ENCODE measurements at places on chromosomes 4 and X.

- DNase-seq = no peak
Measured at GRCh38 chr4:158316264-158316663, 106.0 kb downstream of the TMEM144 start.

DNA sequence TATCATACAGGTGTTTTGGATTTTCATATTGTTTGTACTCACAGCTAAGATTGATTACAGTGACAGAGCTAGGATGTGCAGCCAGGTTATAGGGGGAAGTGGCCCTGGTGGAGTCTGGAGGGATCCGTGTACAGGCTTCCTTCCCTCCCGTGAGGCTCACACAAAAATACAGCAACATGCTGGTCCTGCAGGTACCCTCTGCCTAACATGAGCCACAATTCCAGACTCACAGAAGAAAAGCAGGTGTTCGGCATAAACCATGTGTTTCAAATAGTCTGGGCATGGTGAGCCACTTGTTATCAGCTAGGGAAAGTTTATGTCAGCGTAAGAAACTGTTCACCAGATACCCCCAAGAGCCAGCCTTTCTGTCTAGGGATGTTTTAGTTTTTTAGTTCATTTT lies 82.9 kb downstream of the HTT start:
- DNase-seq = no peak

DNA sequence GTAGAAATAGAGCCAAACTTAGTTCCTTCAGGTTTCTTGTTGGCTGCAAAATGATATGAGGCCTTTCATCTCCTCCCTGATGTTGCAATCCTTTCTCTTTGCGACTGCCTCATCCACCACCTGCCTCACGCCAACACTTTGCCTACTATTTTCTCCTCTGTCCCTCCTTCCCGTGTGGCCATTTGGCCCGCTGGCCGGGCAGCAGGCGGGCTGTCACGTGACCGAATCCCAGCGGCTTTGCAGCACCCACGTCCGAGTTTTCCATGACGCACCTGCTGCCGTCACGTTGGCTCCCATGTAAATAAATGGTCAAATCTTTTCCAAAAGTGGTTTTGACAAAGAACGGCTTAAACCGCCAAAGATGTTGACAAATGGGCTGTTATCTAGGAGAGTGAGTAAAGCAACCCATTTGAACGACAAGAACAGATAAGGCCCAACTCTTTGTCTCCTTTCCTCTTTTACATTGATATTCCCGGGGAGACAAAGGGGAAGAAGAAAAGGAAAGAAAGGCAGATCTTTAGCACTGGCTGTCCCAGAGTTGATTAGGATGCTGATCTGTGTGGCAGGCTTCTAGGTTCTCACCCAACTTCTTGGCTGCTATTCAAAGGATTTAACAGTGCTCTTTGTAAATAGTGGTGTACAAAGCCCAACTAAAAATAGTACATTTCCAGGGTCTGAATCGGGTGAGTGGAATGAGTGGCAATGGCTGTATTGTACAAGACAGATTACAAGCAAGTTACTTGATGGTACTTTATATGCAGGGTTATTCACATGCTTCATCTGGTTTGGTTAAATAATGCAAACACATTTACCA lies 174.2 kb upstream of the JADE1 start:
- DNase-seq = no peak

GRCh38 chr4:67393699-67394281 lies 151.5 kb downstream of the CENPC start:
- no peak for DNase-seq

- no peak for DNase-seq
Measured at GRCh38 chr4:7328913-7329638, 105.7 kb downstream of the PSAPL1 start.

- DNase-seq = no peak
Measured at GRCh38 chr4:101005659-101006058, 341.7 kb downstream of the PPP3CA start.

- DNase-seq = no peak
Measured at GRCh38 chr4:181890911-181891310, 352.3 kb upstream of the TENM3 start.

- no peak for DNase-seq
Measured at GRCh38 chrX:109732017-109732801, 848 bp downstream of the ACSL4 start.

DNA sequence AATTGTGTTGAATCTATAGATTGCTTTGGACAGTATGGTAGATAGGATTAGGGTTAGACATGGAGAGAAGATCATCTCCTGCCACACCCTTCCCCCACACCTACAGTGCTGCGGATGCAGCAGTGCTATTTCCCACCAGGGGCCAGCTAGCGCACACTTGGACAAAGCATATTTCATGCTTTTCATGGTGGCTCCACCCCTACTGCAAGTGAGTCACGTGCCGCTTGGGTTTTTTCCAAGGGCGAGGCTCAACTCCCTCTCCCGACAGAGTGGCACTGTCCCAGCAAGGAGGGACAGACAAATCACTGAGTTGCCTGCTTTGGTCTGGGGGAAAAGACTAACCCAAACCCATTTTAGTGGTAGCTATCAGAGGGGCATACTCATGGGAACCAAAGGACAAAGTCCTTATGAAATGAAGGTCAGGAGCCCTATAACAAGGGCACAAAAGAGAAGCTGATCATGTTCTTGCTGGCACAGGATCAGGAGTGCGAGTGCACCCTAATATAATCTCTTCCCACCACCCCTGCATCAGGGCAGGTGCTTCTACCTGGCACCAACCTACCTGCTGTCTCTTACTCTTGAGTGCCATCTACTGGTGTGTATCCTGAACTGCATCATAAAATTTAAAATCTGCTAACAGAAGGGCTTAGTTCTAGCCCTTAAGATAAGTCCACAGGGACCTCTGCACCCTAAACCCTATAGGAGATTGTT lies 55.1 kb upstream of the PGAM4 start:
- no peak for DNase-seq

GRCh38 chr4:2570551-2571222 lies 34.2 kb downstream of the FAM193A start:
- no peak for DNase-seq

GRCh38 chrX:48976086-48976485 lies 4.4 kb upstream of the KCND1 start:
- no peak for DNase-seq

DNA sequence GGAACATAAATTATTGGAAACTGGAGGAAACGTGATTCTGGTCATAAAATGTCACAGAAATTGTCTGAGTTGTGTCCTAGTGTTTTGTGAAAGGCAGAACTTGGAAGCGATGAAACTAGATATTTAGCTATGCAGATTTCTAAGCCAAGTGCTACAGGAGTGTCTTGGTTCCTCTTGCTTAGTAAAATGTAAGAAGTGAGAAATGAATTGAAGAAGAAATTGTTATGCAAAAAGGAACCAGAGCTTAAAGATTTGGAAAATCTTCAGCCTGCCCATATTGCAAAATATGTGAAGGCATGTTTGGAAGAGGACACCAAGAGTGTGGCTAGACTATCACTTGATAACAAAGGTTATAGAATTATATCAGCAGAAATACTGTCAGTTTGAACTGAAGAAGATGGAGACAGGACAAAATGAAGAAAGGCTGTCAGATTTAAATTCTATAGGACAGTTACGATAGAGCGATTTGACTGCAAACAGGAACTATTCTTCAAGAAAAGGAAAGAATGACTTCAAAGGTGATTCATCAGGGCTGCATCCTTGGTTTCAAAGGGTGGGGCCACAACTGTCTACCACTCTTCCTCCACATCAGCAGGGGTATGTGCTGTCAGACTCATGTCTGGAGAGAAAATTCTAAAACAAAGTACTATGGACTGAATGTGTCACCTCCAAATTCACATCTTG lies 9.4 kb upstream of the CDS1 start:
- no peak for DNase-seq

DNA sequence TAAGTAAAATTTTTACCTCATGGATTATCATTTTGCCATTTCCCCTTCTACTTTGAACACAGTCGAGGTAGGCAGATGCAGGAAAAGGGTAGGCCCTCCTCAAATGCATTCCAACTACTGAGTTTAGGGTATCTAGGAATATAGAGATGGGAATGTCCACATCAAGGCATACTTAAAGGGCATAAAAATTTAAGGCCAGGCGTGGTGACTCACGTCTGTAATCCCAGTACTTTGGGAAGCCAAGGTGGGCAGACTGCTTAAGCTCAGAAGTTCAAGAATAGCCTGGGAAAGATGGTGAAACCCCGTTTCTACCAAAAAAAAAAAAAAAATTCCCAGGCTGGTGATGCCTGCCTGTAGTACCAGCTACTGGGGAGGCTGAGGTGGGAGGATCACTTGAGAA lies 146.5 kb downstream of the PDGFC start:
- no peak for DNase-seq

DNA sequence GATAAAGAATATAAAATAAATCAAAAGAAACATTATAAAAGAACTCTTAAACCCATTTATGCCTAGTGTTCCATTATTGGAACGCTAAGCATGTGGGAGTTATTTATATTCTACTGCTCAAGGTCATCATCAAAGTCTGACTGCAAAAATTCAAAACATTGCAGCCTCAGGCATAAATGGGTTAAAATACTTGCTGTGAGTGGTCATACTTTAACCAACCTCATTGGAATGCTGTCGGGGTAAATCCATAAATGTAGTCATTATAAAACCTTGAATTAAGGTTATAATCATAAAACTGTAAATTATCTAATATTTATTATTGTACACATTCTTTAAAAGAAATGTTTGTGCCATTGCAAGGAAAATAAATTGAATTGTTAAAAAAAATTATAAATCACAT lies 55.0 kb downstream of the RPS6KA6 start:
- no peak for DNase-seq

DNA sequence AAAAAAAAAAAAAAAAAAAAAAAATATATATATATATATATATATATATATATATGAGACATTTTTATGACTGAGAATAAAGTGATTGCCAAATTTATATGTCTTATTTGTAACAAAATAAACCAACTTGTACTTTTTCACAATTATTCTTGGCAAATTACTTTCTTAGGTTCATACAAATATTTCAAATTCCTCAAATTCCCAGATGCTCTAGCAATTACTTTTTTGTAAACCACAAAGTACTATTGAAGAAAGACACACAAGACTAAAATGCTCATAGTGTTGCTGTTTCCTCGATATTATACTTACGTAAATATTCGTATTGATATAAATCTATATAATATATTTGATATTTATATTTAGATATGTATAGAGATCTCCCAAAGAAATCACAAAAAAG lies 390.0 kb downstream of the FAT4 start:
- no peak for DNase-seq

DNA sequence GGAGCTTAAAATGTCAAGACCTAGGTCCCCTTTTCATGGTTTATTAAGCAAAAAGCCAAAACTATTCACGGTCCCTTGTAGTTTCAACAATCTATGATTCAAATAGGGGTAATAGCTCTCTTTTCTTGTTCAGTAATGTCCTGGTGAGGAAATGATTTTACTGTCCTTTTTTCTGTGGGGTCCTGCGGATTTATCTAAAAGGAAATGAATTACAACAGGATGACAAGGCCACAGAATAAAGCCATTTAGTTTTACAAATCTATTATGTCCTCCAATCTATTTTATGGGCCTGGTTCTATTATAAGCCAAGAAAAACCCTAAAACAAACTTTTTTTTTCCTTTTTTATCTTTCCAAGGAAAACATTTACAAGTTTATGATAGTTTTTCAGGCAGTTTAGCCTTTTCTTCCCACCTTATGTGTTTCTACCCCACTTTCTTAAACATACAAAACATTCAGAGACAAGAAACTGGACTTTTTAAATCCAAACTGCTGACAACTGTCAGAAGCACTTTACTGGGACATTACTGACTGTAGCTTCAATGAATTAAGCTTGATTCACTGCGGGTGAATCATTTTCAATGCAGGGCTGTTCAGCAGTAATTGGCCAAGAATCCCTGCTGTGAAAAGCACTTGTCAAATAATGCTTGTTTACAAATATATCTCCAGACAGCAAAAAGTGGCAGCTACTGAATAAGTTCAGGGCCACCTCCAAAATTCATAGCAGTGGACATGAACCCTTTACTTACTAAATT lies 4.3 kb downstream of the EPHA5 start:
- no peak for DNase-seq

DNA sequence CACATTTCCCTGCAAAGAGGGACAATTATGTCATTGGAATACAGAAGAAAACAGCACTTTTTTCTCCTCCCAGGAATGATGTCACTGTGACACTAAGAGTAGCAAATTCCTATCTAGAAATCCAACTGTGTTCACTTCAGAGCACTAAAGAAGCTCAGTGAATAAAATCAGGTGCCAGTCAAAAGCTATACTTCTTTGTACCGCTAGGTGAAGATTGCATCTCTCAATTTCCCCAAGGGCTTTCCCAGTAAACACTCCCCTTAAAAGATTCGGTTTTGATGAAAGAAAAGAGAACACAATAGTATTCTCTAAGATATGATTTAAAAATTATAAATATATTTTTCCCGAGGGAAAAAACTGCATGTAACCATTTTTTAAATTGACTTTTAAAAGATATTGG lies 104.7 kb upstream of the MID1 start:
- no peak for DNase-seq

GRCh38 chrX:120251471-120252011 lies 929 bp downstream of the ZBTB33 start:
- DNase-seq = no peak

DNA sequence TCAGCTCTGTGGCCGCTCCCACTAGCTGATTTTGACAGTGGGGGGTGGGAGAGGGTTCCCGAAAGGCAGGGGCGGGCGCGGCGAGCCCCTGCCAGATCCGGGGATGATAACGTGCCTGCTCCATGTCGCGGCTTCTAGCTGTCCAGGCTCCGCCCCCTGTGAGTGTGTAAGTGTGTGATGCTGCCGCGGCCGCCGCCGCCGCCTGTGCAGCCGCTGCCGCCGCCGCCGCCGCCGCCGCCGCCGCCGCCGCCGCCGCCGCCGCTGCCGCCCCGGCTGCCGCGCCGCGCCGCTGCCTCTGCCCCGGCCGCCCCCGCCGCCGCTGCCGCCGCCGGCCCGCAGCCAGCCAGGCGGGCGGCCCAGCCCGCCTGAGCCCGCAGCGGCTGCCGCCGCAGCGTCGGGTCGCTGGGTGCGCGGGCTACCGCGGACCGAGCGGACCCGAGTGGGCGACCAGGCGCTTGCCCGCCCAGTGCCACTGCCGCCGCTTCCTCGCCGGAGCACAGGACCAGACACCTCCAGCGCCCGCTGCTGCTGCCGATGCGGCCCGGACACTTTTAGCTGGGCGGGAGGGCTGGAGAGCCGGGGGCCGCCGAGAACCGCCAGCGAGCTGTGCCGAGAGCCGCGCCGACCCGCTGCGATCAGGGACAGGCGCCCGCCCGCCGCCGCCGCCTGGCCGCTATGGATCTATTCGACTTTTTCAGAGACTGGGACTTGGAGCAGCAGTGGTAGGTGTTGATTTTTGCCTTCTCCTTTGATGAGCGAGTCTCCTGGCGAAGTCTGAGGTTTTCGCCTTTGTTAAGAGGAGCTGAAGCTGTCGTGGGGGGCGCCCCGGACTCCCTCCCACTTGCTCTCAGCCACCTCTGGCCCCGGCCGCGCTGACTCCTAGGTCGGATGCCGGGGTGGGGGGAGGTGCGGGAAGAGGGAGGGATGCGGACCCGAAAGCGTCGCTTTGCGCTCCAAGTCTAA lies at the start of gene AFF2:
AFF2 (plus strand) TSS at position 195 of the 963 bp plus-strand sequence; CDS start at position 676, 481 bp downstream.
- DNase-seq = no peak

DNA sequence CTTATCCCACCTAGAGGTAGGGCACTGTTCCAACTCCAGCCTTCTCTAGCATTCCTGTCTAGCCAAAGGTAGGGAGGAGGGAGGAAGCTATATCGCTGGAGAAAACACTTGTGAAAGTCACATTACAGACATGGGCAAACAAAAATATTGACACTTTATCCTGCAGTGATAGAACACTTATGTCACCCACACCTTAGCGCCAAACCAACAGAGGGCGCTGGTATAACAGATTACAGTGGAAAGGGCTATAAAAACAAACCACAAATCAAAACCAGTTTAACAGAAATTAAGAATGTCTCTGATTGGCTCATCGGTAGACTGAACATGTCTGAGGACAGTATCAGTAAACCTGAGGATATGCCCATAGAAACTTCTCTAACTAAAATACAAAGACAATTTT lies 451.3 kb downstream of the TLL1 start:
- DNase-seq = peak; percentile 47

All from iPS DF 6.9 (cell line).